Posterior vena cava (tissue), 2 donors: ENCODE measurements at places on chromosomes 3 and 15. TPM values are rescaled to one million over a fixed set of nuclear protein-coding genes. Genes with fewer than 3 reads are reported as not detected.

CORO2B gene
- total RNA-seq: 11.7 TPM

NR1I2 gene
- not detected for total RNA-seq

CP gene
- total RNA-seq: 41.3 TPM

ISLR2 gene
- total RNA-seq: 0.65 TPM

SLC6A11 gene
- total RNA-seq: not detected
